ENCODE measurements at places on chromosomes 7 and 10.

GRCh38 chr7:1752771-1753563 lies 82.9 kb downstream of the ELFN1 start:
- no peak for DNase-seq

DNA sequence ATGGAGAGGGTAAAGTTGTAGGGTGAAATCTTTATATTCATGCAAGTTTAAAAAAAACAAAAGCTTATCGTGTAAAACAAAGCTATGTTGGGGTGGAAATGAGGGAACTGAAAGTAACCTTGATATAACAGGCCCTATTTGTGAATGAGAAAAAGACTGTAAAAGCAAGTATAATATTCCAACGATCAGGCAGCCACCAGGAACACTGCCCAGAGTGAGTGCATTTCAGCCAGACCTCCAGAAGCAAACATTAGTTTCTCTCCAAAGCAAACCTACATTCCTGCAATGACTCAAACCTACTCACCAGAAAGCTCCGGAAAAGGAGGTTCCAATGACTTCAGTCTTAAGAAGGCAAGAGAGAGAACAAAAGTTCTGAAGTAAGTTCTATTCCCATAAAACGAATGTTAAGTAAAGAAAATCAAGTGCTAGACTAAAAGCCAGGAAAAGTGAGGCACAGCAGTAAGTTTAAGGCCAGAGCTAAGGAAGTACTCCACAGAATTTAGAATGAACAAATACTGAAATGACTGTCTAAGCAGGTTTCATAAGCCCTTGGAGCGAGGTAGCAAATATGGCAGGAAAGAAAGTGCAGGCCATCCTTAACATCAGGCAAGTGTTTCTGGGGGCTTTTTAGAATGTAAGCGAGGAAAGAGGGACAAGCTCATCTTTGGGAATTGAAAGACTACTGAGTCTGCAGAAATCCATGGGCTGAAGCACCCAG lies 493.1 kb downstream of the XPNPEP1 start:
- no peak for DNase-seq

- no peak for DNase-seq
Observed at GRCh38 chr10:131537281-131537680, 225.8 kb upstream of the TCERG1L start.

DNA sequence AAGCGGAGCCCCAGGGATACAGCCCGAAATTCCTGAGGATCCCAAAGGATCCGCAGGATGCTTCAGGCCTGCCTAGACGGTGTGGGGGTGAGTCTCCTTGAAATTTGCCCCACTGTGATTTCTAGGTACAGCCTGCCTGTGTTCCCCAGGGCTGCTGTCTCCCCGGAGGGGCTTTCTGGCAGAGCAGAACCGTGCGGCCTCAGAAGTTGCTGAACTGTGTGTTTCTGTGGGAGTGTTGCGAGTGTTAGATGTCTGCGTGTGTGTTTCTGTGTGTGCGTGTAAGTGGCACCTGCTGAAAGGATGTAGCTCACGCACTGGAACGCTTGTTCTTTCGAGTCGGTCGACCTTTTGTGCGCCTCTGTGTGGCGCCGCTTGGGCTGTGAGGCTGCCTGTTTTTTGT lies 27.8 kb upstream of the ZNF273 start:
- no peak for DNase-seq

DNA sequence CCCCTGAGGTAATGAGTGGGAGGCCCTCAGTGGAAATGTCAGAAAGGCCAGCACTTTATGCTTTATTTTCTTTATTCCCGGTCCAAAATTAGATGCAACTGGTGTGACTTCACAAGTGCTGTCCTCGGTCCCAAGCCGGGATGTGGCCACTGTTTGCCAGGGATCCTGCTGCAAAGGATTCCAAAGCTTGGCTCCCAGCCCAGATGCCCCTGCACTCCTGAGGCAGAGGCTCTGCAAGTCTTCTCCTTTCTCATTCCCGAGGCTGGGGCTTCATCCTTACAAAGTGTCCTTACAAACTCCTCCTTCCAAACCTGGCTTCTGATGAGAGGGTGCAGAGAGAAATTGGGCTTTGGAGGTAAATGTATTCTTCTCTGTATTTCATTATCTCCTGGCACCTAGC lies 544.3 kb upstream of the DPP6 start:
- DNase-seq = no peak

GRCh38 chr10:12097791-12098190 lies 29.0 kb downstream of the DHTKD1 start:
- no peak for DNase-seq

GRCh38 chr7:69823151-69823744 lies 225.0 kb downstream of the AUTS2 start:
- DNase-seq = no peak
